ENCODE measurements at places on chromosomes 5 and 9.

DNA sequence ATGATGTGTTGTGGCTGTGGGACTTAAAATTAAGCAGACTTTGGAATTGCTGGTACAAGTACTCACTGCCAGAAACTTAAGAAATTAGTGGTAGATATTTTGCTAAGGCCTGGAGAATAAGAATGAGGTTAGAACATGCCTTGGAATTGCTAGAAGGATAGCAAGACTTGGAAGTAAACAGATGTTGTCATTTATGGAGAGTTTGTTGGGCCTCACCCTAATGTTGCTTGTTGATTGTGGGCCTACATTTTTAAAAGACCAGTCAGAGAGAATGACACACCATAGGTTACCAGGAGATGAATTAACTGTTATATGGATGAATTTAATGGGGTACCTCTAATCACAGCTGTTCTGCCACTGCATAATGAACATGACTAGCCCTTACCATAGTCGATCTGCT, 120.1 kb upstream of the GAS1 start:
- DNase-seq = no peak

GRCh38 chr9:128098297-128099230, 29.0 kb downstream of the PTGES2 start:
- DNase-seq = no peak

- DNase-seq = no peak
Observed at GRCh38 chr9:131781069-131781468, 41.2 kb upstream of the RAPGEF1 start.

GRCh38 chr9:71003346-71003745, 118.1 kb downstream of the TRPM3 start:
- no peak for DNase-seq

- DNase-seq = no peak
Observed at GRCh38 chr9:126448136-126448535, 121.5 kb downstream of the MVB12B start.

GRCh38 chr5:96252596-96252995, 180.5 kb downstream of the PCSK1 start:
- no peak for DNase-seq

- no peak for DNase-seq
Observed at GRCh38 chr5:150510460-150511263, 2.7 kb downstream of the NDST1 start.

DNA sequence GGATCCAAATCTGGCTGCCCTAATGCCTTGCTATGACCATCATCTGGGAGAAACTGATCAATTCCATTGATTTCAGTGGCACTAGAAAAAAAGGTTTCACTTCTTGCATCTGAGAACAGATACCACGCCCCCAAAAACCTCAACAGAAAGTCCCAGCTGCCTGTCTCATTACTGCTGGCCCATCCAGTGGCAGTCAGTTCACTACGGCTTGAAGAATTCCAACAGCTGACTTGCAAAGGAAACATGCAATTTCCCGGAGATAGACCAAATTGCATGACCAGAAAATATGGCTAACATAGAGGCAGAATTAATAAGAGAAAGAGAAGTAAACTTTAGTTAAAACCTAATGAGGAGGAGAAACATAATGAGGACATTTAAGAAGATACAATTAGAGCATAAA, 48.6 kb downstream of the UGCG start:
- DNase-seq = no peak

- no peak for DNase-seq
Observed at GRCh38 chr5:68343421-68343826, 127.9 kb downstream of the PIK3R1 start.

DNA sequence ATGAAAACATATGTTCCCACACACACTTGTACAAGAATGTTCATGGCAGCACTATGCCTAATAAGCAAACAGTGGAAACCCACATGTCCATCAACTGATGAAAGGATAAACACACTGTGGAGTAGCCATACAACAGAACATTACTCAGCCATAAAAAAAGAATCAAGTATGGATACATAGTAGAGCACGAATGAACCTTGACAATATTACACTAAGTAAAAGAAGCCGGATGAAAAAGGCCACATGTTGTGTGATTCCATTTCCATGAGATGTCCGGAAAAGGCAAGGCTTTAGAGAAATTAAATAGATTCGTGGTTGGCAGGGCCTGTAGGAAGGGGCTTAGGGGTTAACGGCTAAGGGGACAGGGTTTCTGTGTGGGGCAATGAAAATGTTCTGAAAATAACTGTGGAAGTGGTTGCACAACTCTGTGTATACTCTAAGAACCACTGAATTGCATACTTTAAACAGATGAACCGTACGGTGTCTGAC, 51.4 kb downstream of the COL23A1 start:
- no peak for DNase-seq

- no peak for DNase-seq
Observed at GRCh38 chr9:124394167-124394566, 21.1 kb downstream of the PSMB7 start.

- DNase-seq = no peak
Observed at GRCh38 chr9:24036459-24036858, 210.4 kb upstream of the ELAVL2 start.

DNA sequence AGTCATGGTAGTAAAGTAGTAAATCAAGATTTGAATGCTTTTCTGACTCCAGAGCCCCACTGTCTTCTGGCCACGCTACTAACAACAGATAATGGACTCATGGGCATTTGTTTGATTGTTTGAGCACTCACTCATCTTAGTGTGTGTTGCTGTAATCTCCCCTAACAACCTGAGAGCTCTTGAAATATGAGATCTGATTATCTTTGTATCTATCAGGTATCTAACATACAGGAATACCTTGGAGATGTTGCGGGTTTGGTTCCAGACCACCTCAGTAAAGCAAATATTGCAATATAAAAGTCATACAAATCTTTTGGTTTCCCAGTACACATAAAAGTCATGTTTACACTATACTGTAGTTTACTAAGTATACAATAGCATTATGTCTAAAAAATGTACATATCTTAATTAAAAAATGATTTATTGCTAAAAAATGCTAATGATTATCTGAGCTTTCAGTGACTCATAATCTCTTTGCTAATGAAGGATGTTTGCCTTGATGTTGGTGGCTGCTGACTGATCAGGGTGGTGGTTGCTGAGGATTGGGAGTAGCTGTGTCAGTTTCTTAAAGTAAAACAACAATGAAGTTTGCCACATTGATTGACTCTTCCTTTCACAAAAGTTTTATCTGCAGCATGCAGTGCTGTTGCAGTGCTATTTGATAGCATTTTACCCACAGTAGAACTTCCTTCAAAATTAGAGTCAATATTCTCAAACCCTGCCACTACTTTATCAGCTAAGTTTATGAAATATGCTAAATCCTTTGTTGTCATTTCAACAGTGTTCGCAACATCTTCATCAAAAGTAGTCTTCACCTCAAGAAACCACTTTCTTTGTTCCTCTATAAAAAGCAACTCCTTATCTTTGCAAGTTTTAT, 92.2 kb downstream of the ZNF462 start:
- no peak for DNase-seq

- DNase-seq = no peak
Observed at GRCh38 chr5:150765011-150765798, 6.4 kb upstream of the DCTN4 start.

DNA sequence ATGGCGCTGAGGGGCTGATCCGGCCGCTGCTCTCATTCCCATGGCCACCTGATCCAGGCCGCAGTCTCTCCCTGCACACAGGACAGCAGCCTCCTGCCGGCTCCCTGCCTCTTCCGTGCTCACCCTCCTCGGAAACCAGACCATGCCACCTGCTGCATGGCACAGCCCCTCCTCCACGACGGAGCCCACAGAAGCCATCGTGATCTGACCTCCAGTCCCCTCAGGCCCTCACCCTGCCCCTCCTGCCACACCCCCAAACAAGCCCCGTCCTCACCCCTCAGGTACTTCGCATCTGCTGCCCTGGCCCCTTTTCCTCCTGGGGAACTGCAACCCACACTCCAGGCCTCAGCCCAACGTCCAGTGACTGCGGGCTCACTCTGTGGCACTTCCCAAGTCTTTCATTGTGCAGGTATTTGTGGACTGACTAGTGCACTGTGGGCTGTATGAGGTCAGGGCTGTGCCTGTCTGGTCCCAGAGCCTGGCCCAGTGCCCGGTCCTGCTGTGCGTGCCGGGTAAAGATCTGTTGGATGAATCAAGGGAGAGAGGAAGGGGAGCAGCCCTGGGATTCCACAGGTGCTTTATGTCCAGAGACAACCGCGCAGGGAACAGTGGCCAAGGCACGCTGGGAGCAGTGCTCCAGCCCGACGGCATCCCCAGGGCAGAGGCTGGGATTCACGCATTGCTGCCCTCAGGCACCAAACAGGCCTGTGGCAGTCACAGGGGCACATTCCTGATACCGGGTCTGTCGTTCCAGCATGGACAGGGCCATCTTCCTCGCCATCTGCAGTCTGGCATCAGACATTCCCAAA, 86.1 kb downstream of the ADAMTS2 start:
- no peak for DNase-seq

- DNase-seq = no peak
Observed at GRCh38 chr5:62214701-62215100, 91.3 kb upstream of the KIF2A start.

- no peak for DNase-seq
Observed at GRCh38 chr5:9692576-9692975, 62.4 kb upstream of the TAS2R1 start.

DNA sequence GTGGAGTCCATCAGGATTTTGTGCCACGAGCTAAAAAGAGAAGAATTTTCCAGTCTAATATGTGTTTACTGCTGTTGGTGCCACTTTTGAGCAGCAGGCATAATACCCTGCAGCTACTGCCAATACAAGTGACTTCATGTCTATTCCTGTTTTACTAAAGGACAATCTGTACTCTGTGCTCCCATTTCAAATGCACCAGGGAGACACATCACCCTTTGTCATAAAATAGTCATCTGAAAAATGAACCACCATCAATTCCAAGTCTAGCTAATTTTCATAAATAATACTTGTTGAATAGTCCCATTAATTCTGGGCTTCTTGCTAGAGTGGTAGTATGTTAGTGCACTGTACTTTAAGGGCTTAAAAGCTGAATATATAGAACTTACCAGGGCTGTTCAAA, 8.9 kb upstream of the PKD2L2 start:
- DNase-seq = no peak

- DNase-seq = no peak
Observed at GRCh38 chr5:9619331-9620092, 10.6 kb downstream of the TAS2R1 start.

DNA sequence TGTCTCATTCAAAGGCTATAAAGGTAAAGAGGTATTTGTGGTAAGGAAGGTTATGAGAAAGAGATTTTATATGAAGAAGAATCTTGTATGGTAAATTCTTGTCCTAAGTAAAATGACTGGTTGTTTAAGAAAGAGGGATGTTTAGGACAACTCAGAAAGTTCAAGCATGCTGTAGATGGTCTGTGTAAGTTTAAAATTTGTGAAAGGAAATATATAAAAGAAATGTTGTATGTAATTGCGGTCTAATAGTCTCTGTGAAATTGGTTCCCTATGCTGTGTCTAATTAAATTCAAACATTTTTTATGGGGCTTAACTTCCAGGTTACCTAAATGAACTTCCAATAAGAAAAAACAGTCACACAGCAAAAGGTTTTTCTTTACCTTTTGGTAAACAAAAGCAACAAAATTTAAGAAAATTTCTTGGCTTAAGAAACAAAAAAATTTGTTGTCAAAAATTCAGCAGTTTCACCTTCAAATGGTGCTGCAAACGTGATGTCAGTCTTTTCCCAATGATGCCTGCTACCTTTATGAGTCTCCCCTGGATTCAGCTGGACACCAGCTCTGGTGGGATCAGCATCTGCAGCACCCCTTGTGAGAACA, 83.0 kb upstream of the FCN1 start:
- DNase-seq = no peak

GRCh38 chr5:958701-959571, 49.7 kb upstream of the NKD2 start:
- DNase-seq = no peak

- DNase-seq = no peak
Observed at GRCh38 chr5:94748212-94748611, 129.7 kb downstream of the SLF1 start.

- no peak for DNase-seq
Observed at GRCh38 chr5:146785065-146785464, 93.5 kb downstream of the PPP2R2B start.

DNA sequence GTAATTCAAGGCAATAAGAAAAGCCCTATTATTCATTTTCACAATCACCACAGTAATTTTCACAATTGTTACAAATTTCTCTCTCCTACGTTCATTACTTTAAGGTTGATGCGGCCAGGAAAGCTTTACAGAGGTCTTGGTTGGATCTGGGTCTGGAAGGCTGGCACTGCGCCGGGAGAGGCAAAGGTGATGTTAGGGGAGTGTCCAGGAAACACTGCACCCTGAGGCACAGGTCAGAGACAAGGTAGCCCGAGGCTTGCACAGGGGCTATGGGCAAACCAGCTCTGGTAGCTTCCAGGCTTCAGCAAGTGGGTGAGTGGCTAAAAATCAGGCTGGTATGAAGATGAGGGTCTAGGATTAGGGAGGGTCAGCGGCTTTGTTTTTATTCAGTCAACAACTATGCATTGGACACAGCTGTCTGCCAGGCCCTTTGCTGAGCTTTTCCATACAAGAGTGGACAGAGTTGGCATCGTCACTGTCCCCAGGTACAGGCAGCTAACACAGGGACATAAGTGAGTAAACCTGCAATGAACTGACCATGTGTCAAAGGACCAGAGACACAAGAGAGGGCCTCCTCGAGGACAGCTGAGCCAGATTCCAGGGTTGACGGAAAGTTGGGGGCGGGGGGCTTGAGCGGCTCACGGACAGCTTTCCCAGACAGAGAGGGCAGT, 12.4 kb upstream of the TENT4A start:
- DNase-seq = no peak

DNA sequence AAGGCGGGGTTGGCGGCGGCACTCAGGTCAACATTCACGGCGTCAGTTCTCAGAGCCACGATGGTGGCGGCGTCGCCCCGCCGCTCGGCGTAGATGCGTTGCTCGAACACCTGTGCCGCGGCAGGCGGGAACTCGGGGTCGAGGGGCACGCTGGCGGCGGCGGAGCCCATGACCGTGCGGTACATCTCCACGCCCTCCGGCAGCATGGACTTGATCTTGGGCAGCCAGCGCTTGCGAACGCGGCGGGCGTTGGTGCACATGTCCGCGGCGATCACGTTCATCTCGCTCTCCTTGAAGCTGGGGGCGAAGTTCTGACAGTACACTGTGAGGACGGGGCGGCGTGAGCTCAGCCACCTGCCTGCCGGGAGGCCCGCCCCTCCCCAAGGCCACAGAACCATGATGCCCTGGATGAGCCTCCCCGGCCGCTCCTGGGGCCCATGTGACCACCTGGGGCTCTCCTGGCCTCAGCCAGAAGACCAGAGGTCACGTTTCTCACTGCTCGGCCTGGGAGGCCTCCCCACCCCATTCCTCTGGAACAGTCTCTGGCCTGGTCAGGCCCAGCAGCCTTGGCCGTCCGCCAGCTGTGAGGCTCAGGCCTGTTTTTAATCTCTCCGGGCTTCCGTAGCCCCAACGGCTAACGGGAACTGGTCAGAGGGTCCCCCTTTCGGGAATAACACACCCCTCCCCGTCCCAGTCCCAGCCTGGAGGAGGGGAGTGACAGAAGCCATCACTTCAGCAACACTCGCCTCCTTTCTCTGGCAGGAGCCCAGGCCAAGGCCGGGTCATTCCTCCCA, 50.7 kb upstream of the UBAC1 start:
- DNase-seq = no peak
